RPMI8226 (cell line): ENCODE measurements at places on chromosomes 1 and 21.

DNA sequence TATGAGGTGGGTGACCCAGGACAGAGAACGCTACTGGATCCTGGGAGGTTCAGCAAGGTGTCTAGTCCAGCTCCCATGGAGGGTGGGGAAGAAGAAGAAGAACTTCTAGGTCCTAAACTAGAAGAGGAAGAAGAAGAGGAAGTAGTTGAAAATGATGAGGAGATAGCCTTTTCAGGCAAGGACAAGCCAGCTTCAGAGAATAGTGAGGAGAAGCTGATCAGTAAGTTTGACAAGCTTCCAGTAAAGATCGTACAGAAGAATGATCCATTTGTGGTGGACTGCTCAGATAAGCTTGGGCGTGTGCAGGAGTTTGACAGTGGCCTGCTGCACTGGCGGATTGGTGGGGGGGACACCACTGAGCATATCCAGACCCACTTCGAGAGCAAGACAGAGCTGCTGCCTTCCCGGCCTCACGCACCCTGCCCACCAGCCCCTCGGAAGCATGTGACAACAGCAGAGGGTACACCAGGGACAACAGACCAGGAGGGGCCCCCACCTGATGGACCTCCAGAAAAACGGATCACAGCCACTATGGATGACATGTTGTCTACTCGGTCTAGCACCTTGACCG is 8.6 kb upstream of the PIGV start:
- DNase-seq: no peak

DNA sequence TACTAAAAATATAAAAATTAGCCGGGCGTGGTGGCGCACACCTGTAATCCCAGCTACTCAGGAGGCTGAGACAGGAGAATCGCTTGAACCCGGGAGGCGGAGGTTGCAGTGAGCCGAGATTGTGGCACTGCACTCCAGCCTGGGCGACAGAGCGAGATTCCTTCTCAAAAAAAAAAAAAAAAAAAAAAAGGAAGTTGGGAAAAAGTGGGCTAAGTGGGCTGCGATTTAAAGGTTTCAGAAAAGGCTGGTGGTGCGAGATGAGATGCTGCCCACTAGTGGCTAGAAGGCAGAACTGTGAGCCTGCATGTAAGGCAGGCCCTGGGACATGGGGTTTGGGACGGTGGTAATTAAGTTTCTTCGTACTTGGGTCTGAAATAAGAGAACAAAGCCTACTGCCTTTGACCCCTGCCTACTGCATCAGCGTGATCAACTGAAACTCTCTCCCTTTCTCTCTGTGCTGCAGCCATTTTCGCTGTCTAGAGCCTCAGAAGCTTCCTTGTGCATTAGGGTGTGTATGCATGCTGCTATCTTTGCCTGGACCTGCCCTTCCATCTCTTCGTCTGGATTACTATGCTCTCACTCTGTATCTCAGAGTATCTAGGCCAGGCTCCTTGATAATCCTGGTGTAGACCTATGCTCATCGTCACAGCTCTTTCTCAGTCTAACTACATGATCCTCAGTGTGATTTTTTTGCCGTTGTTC is 12.4 kb downstream of the FMOD start:
- peak; percentile 77 for DNase-seq

- no peak for DNase-seq
These were observed 25.7 kb upstream of the LDLRAP1 start for GRCh38 chr1:25517476-25518394.

DNA sequence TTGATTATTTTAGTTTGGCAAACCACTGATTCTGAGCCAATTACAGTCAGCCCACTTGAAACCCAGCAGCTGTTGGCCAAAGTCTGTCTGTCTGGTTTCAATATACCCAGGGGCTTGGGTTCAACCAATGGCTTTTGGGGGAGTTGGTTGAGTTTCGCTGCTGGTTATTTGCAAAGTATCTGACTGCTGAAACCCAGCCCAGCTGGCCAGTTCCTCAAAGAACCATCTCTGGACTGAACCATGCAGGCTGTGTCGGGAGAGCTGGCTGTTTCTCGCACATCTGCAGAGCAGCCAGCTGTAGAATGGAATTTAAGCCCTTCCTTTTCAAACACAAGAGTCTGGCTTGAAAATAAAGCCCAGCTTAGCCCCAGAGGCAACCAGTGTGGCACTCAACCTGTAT is 66.0 kb upstream of the PAX7 start:
- no peak for DNase-seq

DNA sequence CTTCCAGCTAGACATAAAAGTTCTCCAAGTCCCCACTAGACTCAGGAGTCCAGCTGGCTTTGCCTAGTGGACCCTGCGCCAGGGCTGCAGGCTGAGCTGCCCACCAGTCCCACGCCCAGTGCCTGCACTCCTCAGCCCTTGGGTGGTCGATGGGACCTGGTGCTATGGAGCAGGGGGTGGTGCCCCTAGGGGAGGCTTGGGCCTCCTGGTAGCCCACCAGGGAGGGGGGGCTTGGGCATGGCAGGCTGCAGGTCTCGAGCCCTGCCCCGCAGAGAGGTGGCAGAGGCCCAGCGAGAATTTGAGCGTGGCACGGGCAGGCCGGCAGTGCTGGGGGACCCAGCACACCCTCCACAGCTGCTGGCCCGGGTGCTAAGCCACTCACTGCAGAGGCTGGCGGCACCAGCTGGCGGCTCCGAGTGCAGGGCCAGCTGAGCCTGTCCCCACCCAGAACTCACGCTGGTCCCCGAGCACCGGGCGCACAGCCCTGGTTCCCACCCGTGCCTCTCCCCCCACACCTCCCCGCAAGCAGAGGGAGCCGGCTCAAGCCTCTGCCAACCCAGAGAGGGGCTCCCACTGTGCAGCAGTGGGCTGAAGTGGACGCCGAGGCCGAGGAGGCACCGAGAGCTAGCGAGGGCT is 30.2 kb upstream of the GBP5 start:
- no peak for DNase-seq

DNA sequence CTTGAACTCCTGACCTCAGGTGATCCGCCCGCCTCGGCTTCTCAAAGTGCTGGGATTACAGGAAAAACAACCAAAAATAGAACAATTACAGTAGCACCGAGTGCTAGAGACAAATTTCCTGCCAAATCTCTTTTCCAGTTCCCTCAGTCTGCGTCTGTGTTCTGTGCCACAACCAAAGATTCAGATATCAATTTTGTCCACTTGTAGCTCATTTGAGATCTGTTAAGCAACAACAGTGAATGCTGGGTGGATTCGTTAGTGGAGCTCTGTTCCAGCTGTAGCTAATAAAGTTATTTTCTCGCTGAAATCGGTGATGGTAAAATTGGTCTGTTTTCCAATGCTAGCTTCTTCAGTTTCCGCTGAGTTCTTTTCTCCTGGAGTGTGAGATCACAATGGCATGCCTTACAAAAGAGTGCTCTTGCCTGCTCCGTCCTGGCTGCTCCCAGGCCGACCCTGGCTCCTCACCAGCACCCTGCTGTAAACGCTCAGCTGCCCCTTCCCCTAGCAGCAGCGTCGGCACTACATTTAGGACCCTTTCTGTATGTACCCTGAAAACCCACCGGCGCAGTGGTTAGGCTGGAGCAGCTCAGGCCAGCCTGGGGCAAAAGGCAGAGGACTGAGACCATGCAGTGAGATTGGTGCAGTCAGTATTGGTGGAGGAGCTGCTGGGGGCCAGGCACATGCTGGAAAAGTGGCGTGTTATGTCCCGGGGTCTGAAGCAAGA is 395.4 kb downstream of the KIF26B start:
- DNase-seq: no peak

GRCh38 chr1:101030881-101031280 is 5.3 kb upstream of the DPH5 start:
- no peak for DNase-seq

DNA sequence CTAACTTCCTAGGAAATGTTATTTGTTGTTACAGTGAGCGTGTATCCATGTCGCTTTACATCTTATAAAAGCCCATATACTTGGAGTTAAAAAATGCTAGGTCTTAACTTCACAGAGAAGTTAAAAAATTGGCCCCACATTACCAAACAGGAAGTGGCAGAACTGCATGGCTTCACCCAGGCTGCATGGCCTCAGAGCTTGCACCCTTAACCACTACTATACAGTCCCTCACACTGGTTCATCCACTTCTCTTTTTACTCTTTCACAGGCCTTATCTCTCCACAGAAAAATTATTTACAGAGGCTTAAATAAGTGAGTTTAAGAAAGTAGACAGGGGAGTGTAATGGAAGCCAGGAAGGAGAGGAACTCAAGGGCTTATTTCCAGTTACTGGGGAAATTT is 402.5 kb downstream of the HHAT start:
- no peak for DNase-seq

GRCh38 chr1:61284248-61284854 is 202.0 kb downstream of the NFIA start:
- no peak for DNase-seq

DNA sequence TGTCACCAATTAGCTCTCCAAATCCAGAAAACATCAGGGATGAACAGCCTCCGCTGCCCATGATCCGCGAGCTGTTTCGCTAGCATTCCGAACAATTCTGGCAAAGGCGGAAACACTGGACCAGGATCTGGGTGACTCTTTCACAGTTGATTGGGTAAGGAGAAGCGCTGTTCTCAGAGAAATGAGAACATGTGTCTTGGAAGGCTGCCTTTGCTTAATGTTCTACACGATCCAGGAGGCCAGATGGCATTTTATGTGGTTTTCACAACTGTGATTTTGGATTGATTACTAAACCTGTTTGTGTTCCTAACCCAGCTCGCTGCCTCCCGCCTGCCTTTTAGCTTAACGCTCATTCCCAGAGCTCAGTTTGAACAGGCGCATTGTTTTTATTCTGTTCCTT is 144.0 kb downstream of the KIF26B start:
- no peak for DNase-seq

GRCh38 chr1:38063616-38064015 is 17.0 kb upstream of the POU3F1 start:
- DNase-seq: peak; percentile 25

- no peak for DNase-seq
These were observed 17.8 kb upstream of the TDRD10 start for GRCh38 chr1:154483941-154484803.

GRCh38 chr21:17758683-17759082 is 60.5 kb downstream of the C21orf91 start:
- no peak for DNase-seq

GRCh38 chr1:154442006-154442740 is 37.0 kb downstream of the IL6R start:
- DNase-seq: no peak
